ENCODE measurements at places on chromosomes 3 and 15.

DNA sequence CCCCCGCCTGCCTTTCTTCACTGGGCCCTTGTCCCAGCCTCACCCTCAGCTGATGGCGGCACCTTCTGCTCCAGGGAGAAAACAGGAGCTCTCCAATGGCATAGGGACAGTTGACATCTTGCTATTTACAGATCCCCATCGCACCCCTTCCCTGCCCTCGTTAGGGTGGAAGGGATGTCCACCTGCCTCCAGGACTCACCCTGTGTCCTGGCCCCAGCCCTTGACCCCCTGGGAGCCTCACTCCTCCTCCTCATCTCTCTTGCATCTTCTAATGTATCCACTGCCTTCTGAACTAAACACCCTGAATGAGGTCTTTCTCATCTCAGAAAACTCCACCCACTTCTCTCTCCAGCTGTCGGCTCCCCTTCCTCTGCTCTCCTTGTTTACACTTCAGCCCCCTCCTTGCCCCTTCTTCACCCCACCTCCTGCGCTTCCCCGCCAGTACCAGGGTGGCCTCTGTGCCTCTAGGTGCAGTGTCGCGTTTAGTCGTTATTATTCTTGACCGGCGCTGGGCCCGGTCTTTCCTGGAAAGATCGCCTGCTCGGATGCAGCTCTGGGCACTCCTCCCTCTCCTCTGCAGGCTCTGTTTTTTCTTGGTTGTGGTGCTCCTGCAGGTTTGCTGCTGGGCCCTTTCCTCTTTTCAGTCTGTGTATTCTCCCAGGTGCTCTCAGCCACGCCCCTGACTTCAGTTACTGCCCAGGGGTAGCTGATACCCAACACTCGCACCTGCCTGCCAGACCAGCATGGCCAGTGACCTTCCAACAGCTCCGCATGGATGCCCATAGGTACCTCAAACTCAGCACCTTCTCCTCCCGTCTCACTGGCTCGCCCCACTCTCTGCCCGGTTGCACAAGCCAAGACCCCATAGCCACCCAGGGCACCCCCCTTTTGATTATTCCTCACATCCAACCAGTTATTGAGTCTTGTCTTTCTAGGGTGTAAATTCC lies 42.9 kb downstream of the PML start:
- DNase-seq: no peak

DNA sequence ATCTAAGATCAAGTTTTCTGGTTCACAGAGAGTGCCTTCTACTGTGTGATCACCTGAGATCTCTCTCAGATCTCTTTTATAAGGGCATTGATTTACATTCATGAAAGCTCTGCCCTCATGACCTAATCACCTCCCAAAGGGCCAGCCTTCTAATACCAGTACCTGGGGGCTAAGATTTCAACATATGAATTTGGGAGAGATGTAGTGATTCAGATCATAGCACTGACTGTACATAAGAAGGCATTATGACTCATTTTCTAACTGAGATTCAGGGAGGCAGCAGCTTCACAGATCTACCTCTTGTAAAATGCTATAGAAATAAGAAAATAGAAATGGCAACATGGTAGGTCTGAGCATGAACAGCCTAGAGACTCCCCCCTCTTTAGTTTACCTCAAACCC lies 39.6 kb downstream of the VGLL3 start:
- DNase-seq: no peak

GRCh38 chr3:150747886-150748683 lies 14.9 kb downstream of the SIAH2 start:
- no peak for DNase-seq

DNA sequence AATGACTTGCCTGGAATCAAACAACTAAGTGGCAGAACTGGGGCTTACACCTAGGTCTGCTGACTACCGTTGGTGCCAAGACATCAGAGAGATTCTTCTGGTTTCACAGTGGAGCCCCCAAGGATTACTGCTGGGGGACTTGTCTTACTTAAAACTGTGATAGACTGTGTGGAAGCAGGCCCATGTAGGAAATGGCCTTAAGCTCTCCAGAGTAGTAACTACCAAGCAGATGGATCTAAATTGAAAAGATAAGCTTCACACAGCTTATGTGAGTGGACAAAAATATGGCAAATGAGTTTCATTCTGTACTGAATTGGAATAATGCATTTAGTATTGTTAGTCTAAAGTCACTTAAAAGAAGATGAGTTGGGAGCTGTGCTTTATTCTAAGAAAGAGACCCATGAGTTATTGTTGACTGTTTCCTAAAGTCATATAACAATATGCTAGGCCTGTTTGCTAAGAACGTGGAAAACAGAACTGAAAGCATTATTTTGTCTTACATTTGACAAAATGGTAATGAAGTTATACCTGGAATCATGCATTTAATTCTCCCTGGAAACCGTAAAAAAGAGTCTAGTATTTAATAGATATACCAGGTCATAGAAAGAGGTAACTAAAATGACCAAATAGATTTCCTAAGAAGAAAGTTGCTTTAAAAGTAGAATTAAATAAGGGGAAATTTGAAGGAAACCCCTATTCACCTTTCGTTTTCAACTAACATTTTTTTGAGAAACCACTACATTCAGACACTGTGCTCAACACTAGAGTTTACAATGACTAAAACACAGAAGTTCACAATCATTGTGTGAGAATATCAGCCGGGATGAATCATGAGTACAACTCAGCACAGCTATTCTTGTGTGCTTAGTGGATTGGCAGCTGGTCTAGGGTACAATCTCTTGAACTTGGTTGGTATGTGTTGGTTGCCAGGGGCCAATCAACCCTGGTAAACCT lies 13.0 kb upstream of the MAPK6 start:
- DNase-seq: no peak

- no peak for DNase-seq
Observed at GRCh38 chr3:179660872-179661271, 8.0 kb downstream of the USP13 start.

- no peak for DNase-seq
Observed at GRCh38 chr3:184078851-184079250, 18.0 kb upstream of the HTR3E start.

DNA sequence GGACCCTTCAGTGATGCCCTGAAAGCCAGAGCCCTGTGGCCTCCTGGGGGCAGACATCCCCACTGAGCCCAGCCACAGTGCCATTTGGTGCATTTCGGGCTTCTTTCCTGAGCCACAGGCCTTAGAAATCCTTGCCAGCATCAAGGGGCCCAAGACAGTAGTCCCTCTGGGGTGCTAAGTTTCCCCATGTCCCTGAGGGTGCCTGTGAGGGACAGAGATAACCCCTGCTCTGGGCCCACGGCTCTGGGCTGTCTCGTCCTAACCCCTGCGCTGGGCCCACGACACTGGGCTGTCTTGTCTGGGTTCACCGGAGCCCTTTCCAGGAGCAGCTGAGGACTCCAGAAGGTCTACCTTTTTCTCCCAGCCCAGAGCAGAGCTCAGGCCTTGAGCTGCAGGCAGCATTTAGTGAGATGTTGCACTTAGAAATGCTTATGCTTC lies 45.1 kb upstream of the FGD5 start:
- no peak for DNase-seq

GRCh38 chr3:55558316-55558715 lies 71.2 kb upstream of the WNT5A start:
- peak; percentile 16 for DNase-seq

GRCh38 chr3:114363554-114364202 lies 69.8 kb downstream of the TIGIT start:
- peak; percentile 69 for DNase-seq

GRCh38 chr15:85403745-85404144 lies 23.3 kb downstream of the AKAP13 start:
- DNase-seq: no peak

- DNase-seq: peak; percentile 72
Observed at GRCh38 chr3:159733194-159733860, 255.3 kb upstream of the IL12A start.

DNA sequence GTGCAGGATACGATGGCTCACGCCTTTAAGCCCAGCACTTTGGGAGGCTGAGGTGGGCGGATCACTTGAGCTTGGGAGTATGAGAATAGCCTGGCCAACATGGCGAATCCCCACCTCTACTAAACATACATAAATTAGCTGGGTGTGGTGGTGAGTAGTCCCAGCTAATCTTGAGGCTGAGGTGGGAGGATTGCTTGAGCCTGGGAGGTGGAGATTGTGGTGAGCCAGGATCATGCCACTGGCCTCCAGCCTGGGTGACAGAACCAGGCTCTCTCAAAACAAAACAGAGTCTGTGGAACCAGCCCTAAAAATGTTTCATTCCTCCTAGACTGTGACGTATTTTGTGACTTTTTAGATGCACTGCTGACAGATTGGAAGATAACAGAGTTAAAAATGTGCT lies 34.3 kb upstream of the RAD51 start:
- DNase-seq: no peak

GRCh38 chr15:71646767-71647486 lies 163.4 kb upstream of the NR2E3 start:
- DNase-seq: no peak

DNA sequence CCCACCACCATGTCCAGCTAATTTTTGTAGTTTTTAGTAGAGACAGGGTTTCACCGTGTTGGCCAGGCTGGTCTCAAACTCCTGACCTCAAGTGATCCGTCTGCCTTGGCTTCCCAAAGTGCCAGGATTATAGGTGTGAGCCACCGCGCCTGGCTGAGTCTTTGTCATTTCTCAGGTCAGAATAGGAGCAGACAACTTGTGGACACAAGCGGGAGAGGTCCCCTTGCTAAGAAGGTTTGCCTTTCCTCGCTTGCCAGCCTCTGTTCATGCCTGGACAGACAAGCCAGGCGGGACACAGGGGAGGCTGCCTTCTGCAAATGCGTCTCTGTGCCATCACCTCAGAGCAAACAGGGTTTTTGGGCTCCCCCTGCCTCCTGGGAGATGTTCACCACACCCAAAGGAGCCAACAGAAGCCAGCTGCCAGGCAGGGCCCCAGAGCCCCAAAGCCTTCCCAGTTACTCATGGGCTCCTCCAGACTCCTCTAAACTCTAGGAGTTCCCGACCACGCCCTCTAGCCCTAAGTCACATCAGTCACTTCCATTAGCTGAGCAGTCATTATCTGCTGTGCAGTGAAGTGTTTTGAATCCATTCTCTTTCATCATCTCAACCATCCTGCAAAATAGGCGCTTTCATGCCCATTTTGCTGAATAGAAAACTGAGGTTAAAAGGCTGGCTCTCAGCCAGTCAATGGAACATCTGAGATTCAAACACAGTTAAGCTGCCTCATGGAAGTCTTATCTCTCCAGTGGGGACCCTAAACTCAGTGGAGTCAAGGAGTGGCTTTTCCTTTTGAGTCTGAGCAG lies 245.0 kb downstream of the UACA start:
- no peak for DNase-seq

GRCh38 chr3:31871939-31872507 lies 109.0 kb downstream of the OSBPL10 start:
- DNase-seq: no peak

GRCh38 chr15:32991619-32992111 lies 202.8 kb downstream of the FMN1 start:
- DNase-seq: no peak

DNA sequence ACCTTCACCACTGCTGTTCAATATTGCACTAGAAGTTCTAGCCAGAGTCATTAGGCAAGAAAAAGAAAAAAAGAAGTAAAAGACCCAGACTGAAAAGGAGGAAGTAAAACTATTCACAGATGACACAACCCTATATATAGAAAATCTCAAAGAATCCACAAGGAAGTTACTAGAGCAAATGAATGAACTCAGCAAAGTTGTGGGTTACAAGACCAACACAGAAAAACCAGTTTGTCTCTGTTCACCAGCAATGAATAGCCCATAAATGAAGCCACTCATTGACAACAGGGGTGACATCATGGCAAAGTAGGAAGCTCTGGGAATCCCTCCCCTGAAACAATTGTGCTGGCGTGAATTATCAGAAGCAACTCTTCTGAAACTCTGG lies 4.6 kb downstream of the CFAP100 start:
- no peak for DNase-seq

GRCh38 chr3:151002003-151002981 lies 29.8 kb upstream of the CLRN1 start:
- DNase-seq: no peak

DNA sequence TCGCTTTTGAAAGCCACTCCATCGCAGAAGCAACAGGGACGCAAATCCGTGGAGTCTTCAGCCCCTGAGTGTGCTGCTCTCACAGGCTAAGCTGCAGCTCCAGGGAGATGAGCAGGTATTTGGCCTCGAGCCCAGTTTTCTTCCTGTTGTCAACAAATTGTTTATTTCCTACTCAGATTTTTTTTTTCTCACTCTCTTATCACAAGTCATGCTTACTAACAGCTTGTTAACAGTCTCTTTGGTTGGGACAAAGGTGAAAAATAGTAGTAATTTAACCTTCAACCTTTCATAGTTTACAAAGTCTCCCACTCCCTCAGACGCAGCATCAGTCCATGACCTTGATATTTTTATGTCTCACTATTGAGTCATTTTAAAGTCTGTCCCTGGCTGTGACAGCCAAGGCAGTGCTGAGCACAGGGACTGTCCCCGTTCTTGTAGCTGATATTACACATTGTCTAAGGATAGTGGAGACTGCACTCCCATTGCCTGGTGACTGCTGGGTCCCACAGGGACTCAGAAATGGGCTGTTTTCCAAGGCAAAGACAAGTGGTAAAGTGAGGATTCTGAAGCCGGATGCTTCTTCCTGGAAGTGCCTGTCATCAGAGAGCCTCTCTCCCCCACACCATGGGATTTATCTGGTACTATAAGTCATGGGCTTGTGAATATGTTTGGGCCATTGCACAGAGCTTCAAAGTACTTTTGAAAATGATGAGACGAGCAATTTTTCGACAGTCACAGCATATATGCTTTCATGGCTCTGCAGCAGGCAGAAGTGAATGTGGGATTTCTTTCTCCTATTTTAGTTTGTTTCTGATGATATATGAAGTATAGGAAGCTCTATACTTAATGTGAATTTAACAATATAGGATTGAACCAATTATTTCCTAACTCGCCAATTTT lies 59.8 kb upstream of the UNC13C start:
- no peak for DNase-seq

DNA sequence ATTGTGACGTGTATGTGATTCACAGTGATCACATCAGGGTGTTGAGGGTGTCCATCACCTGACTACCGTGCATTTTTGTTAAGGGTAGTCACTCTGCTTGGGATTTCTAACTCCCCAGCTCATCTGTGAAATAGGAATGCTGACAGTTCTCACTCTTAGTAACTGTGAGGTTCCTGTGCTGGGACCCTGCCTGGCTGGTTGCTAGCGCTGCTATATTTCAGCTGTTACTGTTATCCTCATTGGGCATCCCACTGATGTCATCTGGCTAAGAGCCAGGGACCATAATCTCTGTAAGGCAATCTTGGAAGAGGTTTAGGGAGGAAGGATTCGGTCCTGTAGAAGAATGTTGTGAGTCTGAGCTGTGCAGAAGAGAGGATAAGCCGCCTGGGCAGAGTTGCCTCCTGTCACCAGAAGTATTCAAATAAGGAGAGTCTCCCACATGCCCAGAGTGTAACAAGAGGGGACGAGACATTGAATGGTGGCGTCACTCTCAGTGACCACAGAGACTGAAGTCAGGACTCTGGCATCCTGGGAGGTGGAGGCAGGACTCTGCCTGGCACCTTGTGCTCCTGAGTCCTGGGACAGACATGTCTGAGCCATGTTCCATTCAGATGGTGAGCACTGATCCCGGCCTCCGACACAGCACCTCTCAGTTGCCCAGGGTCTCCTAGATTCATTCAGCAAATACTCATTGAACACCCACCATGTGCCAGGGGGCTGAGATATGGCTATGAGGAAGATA lies 52.2 kb downstream of the FBLN2 start:
- peak; percentile 14 for DNase-seq
